ENCODE measurements at places on chromosomes 13 and 19.

GRCh38 chr13:40061466-40062450 is 406.3 kb downstream of the COG6 start:
- DNase-seq, result peak; percentile 62

DNA sequence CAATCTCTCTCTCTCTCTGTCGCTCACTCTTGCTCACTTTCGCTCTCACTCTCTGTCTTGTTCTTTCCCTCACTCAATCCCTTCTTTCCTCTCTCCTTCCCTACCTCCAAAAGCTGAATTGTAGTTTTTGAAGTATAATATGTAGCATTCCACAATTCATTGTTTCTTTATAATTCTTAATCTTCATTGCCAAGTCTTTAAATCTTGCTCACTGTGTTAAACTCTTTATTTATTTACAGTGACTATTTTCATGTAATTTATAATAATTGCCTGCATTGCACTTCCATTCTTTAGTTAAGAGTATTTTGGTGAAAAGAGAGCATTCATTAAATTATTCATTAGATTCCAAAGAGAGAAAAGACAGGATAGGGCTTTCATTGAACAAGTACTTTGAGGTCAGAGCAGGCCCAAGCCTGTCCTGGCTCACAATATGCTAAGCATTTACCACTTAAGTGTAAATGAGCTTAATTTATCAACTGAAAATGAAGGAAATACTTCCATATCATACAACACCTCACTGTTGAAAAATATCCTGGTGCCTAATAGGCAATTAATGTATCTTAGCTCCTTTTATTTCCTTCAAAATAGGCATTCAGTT is 257.4 kb upstream of the SLITRK1 start:
- DNase-seq, result no peak

DNA sequence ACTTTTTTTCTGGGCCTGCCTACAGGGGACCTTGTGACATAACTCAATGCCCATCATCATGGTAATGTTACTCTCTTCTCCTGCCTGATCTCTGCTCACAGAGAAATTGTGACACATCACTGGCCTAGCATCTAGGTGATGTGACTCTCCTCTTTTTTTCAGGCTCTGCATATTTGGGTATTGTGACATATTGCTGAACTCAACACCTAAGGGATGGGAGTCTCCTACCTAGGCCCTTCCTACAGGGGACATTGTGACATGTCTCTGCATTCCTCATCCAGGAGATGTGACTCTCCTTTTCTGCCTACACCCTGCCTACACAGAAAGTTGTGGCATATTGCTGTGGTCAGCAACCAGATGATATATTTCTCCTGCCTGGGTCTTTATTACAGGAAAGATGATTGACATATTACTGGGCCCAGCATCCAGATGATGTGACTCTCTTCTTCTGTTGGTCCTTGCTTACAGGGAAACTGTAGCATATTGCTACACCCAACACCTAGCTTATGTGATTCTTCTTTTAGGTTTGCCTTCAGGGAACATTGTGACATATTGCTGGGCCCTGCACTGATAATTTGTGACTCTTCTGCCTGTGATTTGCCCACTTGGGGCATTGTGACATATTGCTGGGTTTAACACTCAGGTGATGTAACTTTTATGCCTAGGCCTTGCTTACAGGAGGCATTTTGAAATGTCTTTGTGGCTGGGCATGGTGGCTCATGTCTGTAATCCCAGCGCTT is 21.0 kb upstream of the ZNF254 start:
- DNase-seq, result no peak

GRCh38 chr19:43351998-43352746 is 1.3 kb upstream of the CD177 start:
- no peak for DNase-seq

DNA sequence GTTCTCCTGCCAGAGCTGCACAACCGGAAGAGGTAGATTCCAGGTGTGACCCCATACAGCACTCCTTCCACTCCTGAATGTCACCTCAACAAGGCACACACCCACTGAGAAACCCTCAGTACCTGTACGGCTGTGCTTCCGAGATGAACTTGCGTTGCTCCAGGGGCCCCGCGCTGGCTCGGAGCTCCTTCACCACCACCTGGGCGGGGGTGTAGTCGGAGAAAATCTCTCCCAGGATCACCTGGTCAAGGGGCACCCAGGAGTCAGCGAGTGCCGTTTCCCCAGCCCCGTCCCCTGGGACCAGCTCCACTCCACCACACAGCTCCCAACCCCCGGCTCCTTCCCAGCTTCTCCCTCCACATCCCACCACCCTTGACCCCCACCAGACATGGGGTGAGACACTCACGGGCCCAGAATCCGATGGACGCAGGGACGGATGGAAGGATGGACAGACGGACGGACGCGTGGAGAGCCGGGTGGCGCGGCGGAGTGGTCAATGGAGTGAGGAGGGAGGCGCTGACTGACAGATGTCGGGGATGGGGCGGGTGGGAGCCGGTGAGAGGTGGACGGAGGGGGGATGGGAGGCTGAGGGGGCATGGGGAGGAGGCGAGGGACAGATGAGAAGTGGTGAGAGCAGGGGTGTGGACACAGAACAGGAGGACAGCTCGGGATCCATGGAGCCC is 2.8 kb downstream of the LMTK3 start:
- no peak for DNase-seq

DNA sequence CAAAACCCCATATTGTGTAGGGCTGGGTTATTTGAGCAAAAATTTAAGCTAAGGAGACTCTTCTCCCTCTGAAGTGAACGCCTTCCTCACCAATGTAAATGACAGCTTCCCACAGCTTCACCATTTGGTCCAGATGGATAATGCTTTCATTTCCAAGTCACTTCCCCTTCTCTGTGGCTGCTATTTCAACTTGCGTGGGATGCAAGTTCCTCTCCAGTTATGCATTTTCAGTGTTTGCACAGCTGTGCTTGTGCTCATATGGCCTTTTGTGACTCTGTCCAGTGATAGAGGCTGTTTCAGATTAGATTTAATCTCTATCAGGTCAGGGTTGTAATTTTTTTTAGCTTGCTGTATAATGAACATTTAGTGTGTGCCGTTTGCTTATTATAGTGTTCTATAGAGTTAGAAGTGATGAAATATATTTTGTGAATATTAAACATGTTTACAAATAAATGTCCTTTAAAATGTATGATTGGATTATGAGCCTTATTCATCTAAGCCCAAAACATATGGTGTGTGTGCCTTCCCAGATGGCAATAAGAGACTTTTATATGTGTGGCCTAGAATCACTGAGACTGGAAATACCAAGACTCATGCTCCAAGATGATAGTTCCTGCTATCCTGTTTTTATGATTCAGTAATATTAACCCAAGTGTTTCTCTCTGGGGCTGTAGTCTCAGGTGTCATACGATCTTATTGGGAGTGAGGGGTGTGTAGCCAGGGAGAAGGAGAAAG is 86.6 kb downstream of the TNFRSF19 start:
- peak; percentile 73 for DNase-seq

- peak; percentile 19 for DNase-seq
Measured at GRCh38 chr19:39474139-39474620, 6.5 kb upstream of the TIMM50 start.

- DNase-seq, result peak; percentile 70
Measured at GRCh38 chr13:28659621-28659970, 666 bp downstream of the POMP start.

DNA sequence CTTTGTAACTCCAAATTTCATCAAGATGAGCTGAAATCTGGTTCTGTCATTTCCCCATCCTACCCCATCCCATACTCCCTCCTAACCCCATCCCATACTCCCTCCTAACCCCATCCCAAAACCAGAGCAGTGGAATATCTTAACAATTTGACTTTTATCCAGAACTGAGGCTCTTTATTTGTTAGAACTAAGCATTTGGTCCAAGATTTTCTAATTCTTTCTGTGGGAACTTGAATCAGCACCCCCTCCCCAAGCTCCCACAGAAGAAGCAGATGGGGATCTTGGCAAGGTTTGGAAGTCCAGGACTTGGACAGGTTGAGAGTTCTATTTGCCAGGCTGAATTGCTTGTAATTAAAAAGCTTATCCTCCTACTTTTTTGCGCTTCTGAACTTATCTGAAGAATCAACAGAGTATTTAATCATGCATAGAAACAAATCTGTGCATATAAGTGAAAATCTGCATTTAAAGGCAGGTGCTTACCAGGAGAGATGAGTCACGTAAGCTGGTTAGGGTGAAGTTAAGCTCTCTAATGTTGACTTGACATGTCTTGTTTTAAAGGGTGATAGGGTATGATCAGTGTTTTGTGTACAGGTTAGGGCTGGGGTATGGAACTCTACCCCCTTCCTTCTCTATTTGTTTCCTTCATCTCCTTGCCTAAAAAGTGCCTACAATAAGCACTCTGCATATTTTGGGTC is 111.1 kb downstream of the COG6 start:
- DNase-seq, result no peak

DNA sequence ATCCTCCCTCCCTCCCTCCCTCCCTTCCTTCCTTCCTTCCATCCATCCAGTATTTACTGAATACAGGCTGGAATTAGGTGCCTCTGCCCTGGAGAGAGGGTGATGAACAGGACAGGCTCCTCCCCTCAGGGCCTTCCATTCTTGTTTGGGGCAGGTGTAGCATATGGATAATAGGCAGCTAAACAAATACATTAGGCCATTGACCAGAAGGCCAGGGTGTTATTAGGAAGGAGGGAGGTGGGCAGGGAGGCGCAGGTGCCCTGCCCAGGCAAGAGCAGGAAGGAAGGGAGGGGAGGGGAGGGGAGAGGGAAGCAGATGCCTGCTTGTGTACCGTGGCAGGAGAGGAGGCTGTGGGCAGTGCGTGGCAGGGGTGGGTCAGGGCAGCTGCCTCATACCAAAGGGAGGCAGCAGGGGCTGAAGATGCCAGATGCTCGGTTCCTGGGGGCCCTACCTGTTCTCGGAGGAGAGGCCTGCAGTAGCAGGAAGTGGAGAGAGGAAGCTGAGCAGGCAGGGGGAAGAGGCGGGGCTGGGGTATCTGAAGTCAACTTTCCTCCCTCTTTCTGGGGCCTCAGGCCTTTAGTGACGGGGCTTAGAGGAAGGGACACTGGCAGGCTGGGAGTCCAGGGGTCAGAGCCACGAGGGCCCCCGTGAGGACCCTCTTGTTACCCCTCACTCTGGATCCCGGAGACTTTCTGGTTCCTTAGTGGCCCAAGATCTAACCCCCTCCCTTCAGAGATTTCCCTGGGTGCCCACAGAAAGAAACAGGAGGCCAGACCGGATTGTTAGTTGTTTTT is at the start of gene RINL:
TSS of gene RINL (minus strand) at position 495 of the 794 bp plus-strand sequence. CDS start 1,533 bp downstream, outside the sequence.
- no peak for DNase-seq

DNA sequence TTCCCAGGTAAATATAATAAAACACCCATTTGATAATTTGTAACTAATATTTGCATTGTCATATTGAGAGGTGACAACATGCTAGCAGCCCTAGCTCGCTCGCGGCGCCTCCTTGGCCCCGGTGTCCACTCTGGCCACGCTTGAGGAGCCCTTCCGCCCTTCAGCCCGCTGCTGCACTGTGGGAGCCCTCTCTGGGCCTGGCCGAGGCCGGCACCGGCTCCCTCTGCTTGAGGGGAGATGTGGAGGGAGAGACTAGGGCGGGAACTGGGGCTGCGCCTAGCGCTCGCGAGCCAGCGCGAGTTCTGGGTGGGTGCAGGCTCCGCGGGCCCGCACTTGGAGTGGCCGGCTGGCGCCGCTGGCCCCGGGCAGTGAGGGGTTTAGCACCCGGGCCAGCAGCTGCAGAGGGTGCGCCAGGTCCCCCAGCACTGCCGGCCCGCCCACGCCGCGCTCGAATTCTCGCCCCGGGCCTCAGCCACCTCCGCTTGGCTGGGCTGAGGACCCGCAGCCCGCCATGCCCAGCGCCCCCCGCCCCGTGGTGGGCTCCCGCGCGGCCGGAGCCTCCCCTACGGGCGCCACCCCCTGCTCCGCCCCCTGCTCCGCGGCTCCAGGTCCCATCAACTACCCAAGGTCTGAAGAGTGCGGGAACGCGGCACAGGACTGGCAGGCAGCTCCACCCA is 594.4 kb downstream of the SLITRK6 start:
- DNase-seq, result no peak

DNA sequence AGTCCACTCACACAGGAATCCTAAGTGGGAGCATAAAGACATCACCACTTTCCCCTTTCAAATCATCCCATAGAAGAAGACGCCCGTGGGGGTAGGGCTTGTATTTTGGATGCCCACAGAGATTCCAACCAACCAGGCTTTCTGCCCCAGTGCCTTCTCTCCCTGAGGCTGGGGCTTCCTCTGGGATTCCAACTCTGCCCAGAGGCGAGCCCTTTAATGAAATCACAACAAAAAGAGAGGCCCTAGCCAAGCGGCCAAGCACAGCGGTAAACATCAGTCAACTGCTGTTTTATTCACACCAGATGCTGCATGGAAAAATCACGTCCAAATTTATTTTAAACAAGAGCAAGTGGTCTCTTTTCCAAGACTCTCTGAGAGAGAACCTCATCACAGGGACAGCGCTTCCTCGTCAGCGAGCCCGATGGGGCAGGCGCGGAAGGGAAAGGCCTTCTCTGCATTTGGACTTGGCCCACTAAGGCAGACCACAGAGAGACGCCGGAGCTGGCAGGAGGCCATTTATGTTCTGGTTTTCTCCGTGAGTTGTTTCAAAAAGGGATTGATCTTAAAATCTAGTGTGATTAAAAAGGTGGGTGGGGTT is 31.5 kb downstream of the ADPRHL1 start:
- peak; percentile 65 for DNase-seq

DNA sequence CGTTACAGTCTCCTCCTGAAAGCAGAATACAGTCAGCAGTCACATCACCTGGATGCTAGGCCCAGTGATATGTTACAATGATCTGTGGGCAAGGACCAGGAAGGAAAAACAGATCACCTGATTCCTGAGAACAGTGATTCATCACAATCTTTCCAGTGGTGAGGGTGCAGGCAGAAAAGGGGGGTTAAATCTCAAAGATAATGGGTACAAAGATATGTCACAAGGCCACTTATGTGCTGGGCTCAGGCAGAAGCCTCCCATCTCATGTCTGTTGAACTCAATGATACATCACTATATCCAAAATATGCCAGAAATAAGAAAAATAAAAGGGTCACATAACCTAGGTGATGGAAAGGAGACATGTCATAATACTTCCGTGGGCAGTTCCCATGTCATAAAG is 10.8 kb upstream of the ZNF91 start:
- no peak for DNase-seq

DNA sequence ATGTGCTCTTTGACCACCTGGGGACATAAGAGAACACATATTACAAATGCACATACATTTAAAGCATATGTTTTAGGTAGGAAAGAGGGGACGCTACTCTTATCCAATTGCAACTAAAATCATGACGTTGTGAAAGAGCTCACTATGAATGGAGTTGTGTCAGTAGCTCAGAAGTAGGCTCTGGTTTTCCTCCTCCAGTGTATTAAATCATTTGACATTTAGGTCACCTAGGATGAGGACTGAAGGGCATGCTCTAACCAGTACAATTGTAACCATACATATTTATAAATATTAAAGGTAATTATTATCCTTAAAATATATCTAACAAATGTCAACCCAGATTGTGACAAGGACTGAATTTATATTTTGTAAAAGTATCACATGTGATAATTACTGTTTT is 389.0 kb downstream of the KLF12 start:
- DNase-seq, result no peak

Data from AG10803 (cell line).